ENCODE measurements at places on chromosomes 7 and 10.

- DNase-seq: no peak
Observed at GRCh38 chr7:118059209-118059608, 124.8 kb upstream of the LSM8 start.

GRCh38 chr7:154837622-154838021 is 165.3 kb downstream of the PAXIP1 start:
- no peak for DNase-seq

- no peak for DNase-seq
Observed at GRCh38 chr7:45575501-45576248, 1.5 kb downstream of the ADCY1 start.

- no peak for DNase-seq
Observed at GRCh38 chr7:28360739-28361138, 51.6 kb upstream of the CREB5 start.

DNA sequence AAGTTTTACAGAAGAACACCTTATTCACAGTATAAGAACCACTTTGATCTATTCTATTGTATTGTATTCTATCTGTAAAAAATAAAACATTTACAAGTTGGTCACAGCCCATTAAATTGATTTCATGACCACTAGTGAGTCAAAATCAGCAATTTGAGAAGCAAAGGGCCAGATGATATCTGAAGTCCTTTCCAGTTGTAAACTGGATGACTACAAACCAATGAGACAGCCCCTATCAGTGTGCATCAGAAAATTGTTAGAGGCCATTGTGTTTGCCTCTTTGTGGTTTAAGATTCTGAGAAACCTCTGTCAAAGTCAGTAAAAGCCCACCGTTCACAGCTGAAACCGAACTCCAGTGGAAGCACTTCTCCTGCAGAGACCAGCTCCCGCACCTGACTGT is 54.8 kb downstream of the TBXAS1 start:
- no peak for DNase-seq

GRCh38 chr10:114780577-114781184 is 40.9 kb upstream of the FHIP2A start:
- DNase-seq: no peak

DNA sequence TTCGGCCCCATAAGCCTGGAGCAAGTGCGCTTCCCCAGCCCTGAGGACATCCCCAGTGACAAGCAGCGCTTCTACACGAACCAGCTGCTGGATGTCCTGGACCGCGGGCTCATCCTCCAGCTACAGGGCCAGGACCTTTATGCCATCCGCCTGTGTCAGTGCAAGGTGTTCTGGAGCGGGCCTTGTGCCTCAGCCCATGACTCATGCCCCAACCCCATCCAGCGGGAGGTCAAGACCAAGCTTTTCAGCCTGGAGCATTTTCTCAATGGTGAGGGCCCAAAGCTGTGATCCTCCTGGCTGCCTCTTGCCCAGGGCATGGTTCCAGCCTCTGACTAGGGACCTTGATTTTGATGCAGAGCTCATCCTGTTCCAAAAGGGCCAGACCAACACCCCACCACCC is 10.1 kb downstream of the IRF5 start:
- no peak for DNase-seq

DNA sequence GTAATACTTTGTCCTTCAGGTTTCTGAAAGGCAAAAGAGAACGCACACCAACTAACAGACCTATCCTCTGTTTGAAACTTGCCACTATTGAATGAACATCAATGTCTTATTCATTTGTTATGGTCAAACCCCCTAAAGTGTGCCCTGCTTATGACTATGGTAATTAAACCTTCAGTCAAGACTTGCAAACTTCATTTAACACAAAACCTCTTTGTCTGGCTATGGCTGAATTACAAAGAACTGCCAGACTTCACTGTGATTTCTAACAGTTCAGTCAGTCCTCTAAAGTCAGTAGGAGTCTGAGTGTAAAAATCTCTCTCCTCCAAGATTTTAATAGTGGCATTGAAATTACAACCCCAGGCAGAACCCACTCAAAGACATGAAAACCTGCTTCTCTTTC is 702.5 kb upstream of the LRRN3 start:
- no peak for DNase-seq

GRCh38 chr7:29229066-29229465 is 34.5 kb downstream of the CHN2 start:
- no peak for DNase-seq

GRCh38 chr7:95716357-95717122 is 55.8 kb upstream of the DYNC1I1 start:
- no peak for DNase-seq

- no peak for DNase-seq
Observed at GRCh38 chr7:110017405-110017804, 1073.5 kb upstream of the LRRN3 start.

DNA sequence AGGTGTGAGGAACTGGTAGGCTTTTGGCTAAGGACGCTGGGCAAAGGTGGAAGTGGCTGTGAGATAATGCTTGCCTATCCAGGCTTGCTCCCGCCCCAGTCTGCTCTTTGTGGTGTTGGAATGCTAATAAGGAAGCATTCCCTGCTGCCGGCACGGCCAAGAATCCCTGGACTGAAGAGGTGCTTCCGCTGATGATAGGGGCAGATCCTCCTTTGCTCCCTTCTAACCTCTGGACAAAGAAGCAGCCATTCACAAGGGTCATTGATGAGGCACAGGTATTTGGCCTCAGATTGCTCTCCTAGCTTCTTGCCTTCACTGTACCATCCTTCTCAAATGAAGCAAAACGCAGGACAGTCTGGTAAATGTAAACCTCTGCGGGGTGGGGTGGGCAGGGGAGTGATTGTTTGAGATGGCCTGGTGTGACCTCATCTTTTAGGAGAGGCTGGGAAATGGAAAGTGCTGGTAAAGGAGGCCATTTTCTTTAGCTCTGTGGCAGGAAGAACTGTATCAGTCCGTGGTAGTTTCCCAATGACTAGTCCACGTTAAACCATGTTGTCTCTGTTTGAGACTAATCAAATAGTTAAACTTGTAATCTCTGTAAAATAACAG is 1.7 kb downstream of the PGAM1 start:
- DNase-seq: no peak

GRCh38 chr7:108450160-108450559 is 6.1 kb downstream of the NRCAM start:
- no peak for DNase-seq

DNA sequence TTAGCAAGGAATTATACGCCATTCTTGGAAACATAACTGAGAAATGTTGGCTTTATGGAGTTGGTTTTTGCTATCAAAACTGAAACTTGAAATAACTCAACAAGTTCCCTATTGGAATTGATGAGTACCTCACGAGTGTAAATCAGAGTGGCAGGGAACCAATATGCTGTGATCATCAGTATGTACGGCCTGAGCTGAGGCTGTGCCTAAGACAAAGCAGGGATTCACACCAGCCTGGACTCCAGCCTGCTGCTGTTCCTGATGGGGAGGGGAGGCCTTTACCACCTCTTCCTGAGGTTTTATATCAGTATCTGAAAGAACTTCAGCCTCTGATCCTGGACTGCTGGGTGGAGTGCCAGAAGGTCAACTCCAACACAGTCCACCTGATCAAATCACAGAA is 52.7 kb downstream of the CRTAC1 start:
- no peak for DNase-seq

GRCh38 chr7:105853931-105854419 is 22.4 kb downstream of the ATXN7L1 start:
- DNase-seq: no peak

DNA sequence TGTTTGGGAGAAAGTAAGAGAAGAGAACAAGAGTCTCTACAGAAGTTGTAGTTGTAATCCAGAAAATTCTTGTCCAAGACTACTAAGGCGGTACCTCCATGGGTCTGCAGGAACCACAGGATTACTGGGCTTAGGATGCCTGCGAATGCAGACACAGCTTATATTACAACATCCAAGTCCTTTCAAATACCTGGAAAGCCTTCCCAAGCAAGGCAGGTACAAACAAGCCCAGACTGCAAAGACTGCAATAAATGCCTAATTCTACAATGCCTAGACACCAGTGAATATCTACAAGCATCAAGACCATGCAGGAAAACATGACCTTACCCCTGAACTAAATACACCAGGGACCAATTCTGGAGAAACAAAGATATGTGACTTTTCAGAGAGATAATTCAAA is 178.2 kb downstream of the ARL4A start:
- DNase-seq: no peak

- DNase-seq: no peak
Observed at GRCh38 chr10:1264001-1264400, 207.8 kb downstream of the WDR37 start.

GRCh38 chr7:25310896-25311295 is 82.6 kb upstream of the NPVF start:
- no peak for DNase-seq

DNA sequence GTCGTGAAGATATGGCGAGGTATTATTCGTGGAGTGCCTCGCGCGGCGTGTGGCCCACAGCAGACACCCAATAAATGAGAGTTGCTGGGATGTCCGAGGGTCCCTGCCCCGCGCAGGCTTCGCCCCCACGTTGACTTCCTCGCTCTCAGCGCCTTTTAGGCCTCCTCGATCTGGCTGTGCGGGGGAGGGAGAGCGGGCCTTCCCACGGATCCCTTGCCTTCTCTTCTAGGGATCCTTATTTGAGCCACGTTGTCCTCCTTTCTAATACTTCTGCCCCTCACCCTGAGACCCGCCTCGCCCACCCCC is 660 bp downstream of the VCL start:
- no peak for DNase-seq

DNA sequence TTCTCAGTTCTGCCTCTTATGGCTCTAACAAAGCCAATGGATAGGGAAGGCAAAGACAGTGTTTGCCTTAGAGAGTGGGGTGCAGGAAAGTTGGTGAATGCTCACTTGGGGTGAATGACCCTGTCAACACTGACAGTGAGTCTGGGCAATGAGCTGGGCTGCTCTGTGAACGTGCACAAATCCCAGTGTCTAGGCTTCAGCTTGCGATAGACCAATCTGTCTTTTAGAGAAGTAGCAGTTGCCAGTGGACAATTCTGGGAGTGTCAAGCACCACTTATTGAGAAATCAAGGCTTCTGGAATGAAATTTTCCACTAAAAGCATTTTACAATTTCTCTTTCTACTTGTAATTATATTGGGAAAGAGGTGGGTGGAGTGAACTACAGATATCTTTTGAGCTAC is 141.4 kb downstream of the HERPUD2 start:
- DNase-seq: no peak

GRCh38 chr10:30991647-30992011 is 40.0 kb downstream of the ZNF438 start:
- DNase-seq: no peak

DNA sequence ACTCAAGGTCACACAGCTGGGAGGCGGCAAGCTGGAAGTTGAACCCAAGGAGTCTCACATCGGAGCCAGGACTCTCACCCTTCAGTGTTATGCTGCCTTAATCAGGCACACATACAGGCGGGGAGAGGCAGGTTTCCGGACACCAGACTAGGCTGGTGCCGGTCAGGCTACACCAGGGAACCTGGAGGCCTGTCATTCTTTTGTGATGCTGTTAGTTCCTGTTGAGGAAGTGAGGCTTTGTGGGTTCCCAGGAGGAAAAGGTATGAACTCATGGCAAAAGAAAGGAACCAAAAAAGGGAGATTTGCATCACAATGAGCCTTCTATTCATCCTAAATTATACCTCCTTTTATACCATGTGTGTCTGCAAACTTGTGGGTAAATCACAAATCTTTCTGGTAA is 103.8 kb downstream of the TCF7L2 start:
- no peak for DNase-seq

- no peak for DNase-seq
Observed at GRCh38 chr10:121282797-121283515, 315.3 kb downstream of the FGFR2 start.

- no peak for DNase-seq
Observed at GRCh38 chr7:525740-526139, 6.1 kb upstream of the PDGFA start.
